ENCODE measurements at places on chromosomes 13 and 19.

DNA sequence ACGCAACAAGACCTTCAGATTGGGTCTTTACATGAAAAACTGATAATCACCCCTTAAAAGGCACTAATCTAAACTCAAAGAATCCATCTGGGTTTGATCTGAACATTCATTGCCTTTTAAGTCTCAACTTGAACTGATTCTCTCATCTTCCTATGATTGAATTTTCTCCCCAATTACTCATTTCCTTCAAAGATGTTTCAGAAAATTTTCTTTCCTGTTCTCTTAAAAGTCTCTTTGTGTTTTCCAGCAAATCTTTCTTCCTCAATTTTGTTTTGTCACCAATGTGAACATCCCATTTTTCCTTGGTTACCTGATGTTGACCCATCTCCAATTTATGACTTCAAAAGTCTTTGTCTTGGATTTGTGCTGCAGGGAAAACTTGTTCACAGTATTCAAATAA lies 234.3 kb downstream of the DACH1 start:
- no peak for DNase-seq

DNA sequence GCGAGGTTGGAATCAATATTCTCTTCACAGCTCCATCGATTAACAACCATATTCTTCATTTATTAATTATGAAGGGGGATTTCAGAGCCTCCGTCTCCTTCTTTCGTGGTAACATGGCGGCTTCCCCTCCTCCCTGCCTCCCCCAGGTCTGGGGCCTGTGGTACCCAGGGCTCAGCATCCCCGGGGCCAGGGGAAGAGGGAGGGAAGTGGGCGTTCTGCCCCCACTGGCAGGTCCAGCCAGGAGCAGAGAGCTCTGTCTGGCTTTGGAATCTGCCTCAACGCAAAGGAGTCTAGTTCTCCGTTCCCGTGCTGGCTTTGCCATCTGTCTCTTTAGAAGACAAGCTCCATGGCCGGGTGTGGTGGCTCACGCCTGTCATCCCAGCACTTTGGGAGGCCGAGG lies 37.8 kb upstream of the ONECUT3 start:
- DNase-seq: no peak

DNA sequence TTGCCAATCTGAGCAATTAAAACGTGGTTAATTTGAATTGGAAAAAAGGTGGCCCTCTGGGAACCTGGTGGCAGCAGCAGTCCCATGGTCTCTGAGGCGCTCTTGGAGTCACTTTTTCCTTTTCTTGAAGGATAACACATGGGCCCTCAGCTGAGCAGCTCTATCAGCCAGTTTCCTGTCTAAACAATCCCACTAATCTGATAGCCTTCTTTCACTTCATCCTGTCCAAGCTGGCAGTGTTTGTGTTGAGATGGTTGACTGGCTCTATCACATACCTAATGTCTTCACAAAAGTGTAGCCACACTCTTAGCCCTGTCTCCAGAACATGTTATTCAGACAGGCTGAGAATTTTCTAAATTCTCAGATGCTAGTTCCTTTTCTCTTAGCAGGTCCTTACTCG lies 10.7 kb downstream of the MZT1 start:
- no peak for DNase-seq

DNA sequence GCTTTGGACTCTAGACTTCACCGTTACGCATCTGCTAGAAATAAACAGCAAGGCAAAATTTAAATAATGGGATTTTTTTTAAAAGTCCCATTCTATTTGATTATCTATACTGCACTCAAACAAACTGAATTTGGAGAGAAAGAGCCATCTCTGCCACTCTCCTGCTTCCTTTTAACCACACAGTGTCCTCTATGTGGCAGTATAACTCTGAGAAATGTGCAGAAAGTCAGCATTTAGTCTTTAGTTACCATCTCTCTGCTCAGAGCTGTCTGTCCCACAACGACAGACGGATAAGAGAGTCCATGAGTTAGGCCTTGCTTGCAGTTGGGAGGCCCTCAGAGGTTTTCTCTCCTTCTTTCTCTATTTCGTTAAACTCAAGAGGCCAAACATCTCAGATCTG lies 21.2 kb downstream of the CCNA1 start:
- no peak for DNase-seq

GRCh38 chr19:46111376-46111775 lies 13.1 kb downstream of the IGFL3 start:
- DNase-seq: no peak

DNA sequence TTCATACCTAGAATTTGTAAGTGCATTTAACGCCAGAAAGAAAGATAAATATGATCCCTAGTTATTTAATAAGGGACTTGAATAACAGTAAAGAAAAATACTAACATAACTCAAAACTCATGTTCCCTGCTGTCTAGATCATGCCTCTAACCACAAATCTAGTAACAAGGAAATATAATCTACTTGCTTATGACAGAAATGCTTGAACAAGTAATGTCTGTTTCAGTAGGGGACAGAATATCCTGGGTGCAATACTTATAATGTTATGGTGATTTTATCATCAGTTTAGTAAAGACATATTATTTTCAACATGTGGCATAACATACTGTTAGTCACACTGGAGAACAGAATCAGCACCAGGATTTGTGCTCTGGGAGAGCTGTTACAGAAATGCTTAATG lies 861.9 kb upstream of the SLITRK1 start:
- no peak for DNase-seq

All from T-helper 22 cell (primary cell).